Stimulated activated CD8-positive, alpha-beta memory T cell treated with anti-CD3 and anti-CD28 coated beads, Interleukin-7, amount 100 ng/mL, for 1 hour (primary cell): ENCODE measurements at places on chromosomes 6 and 20.

DNA sequence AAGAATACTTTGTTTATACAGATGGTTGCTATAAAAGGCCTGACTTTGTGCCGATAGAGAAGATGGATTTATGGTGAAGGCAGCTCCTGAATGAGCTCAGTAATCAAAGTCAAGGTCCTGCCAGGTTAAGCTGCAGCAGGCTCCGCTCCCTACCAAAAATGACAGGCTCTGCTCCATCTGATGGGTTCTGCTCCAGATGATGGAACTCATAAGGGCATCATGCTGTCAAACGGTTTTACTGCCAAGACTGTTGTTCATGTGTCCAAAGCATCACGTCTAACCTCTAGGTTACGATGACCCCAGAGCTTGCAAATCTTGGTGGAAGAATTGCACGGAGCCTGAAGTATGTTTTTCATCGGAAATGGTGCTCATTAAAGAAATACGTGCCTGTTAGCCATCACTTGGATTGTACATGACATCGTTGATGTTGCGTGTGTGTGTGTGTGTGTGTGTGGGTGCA lies 19.2 kb upstream of the PTGIS start:
- no peak for DNase-seq

GRCh38 chr6:115899730-115900282 lies 160.9 kb downstream of the FRK start:
- no peak for DNase-seq

DNA sequence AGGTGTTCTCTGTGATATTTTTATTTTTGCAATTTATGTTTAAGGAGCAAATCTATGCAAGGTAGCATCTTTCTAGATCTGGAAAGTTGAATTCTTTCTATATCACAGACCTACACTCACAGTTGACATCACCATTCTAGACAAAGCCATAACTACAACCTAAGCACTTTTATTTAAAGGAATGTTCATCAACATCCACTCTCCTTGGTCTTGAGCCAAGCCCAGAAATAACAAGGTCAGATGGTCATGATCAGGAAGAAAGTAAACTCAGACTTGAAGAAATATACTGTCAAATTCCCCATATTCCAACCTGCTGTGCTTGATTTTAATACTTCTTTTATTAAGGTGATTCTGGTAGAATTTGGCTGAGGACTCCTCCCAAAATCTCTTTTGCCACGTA lies 32.2 kb downstream of the MMUT start:
- no peak for DNase-seq

GRCh38 chr20:49751397-49751736 lies 37.7 kb upstream of the B4GALT5 start:
- DNase-seq: no peak

GRCh38 chr6:164763788-164764187 lies 545.6 kb downstream of the C6orf118 start:
- DNase-seq: no peak

- no peak for DNase-seq
These were observed 41.7 kb upstream of the RGS17 start for GRCh38 chr6:153172815-153173214.
